ENCODE measurements at places on chromosomes 13 and 19.

GRCh38 chr19:7856679-7857663 lies 17.2 kb downstream of the PRR36 start:
- no peak for DNase-seq

DNA sequence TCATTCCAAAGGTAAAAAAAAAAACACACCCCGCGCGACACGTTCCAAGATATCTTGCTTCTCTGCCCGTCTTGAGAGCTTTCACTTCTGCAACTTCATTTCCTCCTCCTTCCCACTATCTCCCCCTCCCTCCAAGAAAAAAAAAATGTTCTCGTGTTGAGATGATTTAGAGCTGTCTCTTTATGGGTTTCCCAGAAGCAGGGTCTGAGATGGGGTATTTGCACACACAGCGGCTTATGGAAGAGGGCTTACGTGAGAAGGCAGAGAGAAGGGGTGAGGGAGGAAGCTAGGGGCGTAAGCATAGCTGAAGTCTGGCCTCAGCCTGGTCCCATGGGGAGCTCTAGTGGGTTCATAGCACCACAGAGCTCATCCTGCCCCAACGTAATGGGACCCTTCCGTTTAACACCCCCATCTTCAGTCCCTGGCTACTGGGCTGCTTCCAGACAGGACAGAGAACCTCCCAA lies 31.3 kb upstream of the USE1 start:
- DNase-seq: no peak

- DNase-seq: no peak
These were observed 1761.5 kb downstream of the PCDH9 start for GRCh38 chr13:65468628-65469027.

- no peak for DNase-seq
These were observed 17.6 kb downstream of the SPINT2 start for GRCh38 chr19:38281811-38282566.

- DNase-seq: no peak
These were observed 61.1 kb upstream of the NPAS1 start for GRCh38 chr19:46958532-46958931.

- DNase-seq: no peak
These were observed 4.5 kb upstream of the IL12RB1 start for GRCh38 chr19:18091217-18091608.

DNA sequence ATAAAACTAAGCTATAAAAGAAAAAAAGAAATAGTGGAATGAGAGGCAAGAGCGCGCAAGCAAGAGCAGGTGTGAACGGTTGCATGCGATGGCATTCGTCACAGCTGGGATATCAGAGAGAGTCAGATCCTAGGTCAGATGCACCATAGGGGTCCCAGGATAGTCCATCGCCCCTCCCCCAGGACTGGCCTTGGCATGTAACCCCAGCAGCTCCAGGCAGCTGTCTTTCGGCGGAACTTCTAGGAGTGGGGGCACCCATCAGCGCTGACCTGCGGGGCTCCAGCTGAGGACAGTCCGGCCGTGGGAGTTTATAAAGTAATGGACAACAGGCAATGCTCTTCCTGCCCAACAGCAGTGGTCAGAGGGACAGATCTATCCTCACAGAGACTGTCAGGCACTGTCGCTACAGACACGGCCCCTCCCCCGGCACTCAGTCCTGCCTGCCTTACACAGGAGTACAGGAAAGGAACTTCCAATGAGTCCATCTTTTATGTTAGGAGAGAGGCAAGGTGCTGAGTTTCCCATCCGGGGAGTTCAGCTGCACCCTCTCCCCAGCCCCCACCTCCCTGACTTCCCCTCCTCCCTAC lies 1.4 kb downstream of the SIAH3 start:
- DNase-seq: no peak

GRCh38 chr13:26042785-26043184 lies 9.0 kb downstream of the SHISA2 start:
- DNase-seq: no peak

- DNase-seq: no peak
These were observed 13.4 kb upstream of the ZFP28 start for GRCh38 chr19:56525214-56525860.

DNA sequence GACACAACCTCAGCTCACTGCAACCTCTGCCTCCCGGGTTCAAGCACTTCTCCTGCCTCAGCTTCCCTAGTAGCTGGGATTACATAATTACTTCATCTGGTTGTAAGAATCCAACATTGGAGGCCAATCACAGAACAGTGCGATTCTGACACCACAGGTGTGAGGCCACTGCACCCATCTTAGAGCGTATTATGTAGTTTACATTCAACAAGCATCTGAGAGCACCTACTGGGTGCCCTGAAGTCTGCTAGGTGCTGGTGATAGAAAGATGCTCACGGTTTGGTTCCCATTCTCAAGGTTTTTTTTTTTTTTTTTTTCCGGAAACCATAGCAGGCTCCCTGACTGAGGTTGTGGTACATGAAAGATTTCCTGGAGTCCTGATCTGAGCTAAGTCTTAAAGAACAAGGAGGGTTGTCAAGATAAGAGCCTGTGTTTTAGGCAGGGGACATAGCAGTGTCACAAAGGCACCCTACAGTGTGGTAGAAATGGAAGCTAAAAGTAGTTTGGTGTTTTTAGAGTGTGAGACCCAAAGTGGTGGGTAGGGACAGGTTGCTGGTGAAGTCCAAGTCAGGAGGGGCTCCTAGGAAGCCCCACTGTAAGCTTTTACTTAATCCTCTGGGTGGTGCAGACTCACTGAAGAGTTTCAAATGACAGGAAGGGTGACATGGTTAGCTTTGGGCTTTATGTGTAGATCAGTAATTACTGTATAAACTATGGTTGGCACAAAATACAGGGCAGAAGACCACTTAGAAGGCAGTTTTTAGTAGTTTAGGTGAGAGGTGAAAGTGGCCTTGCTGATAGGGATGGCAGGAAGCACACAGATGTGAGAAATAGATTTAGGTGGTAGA lies 15.2 kb downstream of the SAE1 start:
- DNase-seq: no peak

GRCh38 chr13:26878438-26878837 lies 117.9 kb upstream of the GPR12 start:
- no peak for DNase-seq

DNA sequence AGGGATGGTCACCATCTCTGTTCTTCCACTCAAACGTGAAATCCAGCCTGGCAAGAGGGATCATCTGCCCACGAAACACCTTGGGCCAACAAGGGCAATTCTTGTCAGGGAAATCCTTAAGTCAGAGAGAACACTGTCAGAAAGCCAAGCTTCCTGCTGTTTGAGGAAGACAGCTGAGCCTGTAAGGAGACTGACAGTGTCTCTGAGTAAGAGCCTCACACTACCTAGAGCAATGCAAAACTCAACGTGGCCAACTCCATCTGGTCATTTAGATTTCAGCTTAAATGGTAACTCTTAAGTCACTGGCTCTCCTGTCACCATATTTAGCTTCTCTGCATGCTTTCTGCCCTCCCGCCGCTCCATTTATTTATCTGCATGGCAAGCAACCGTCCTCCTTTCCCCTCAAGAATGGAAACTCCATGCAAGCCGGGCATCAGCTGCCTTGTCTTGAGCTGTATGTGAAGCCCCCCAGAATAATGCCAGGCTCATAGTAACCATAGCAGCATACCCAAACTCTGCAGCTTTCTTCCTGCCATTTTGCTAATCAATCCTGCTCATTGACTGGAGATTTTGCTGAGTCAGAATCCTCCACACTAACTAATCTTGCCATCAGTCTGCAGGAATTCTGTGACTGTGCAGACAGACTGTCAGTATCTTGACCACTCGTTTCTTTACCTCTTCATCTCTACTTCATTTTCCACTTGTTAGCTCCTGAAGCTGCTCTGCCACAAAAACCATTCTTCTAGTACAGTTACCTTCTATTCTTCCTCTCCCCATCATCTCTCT lies 159.8 kb downstream of the IRS2 start:
- no peak for DNase-seq

Measured in right renal pelvis (tissue), 4 donors.